ENCODE measurements at places on chromosomes 5 and 9.
A peak's percentile ranks its signal among the peaks of the same experiment; 100 is the strongest.

GRCh38 chr5:7759257-7759871 is 91.6 kb downstream of the CFAP90 start:
- DNase-seq, result no peak

GRCh38 chr9:12889402-12890106 is 114.7 kb downstream of the LURAP1L start:
- DNase-seq, result no peak

- DNase-seq, result no peak
These were observed 4.7 kb upstream of the TNIP1 start for GRCh38 chr5:151085517-151086041.

- DNase-seq, result no peak
These were observed 36.3 kb downstream of the CD180 start for GRCh38 chr5:67160272-67160671.

GRCh38 chr9:92294297-92294676 is 790 bp upstream of the IARS1 start:
- no peak for DNase-seq

DNA sequence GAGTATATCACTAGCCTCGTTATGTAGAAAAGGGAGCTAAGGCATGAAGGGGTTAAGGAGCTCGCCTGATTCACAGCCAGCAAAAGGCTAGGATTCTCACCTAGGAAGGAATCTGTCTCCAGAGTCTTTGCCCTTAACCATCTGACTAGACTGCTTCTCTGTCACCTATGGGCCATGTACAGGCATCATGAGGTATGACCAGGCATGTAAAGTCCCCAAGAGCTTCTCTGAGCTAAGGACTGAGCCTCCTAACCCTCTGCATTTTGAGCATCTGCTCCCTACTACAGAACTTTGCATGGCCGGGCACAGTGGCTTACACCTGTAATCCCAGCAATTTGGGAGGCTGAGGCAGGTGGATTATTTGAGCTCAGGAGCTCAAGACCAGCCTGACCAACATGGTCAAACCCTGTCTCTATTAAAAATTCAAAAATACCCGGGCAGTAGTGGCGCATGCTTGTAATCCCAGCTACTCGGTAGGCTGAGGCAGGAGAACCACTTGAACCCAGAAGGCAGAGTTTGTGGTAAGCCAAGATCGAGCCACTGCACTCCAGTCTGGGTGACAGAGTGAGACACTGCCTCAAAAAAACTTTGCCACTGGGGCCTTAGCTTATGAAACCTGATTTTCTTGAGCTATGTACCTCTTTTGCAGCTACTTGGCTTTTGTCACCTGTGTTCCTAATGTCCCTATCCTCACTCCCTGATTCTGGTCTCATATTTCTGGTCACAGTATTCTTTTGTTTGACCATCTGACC is 33.2 kb upstream of the IL7R start:
- DNase-seq, result no peak

- DNase-seq, result no peak
These were observed 12.4 kb upstream of the TENT4A start for GRCh38 chr5:6700685-6701355.

DNA sequence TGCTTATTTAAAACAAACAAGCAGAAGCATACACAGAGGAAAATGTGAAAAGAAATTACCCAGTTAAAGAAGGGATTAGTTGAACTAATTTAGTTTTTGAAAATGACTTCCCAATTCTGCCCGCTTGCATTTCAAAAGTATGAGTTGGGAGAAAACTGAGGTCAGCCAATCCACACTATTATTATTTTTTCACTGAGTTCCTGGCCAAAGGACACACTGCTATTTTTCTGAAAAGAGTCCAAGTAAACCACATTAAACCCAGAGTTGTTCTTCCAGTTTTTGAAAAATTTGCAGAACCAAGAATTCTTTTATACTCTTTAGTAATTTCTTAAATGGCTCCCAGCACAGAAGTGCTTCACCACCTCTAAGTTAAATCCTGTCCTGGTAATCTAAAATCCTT is 7.5 kb downstream of the SMU1 start:
- DNase-seq, result no peak

DNA sequence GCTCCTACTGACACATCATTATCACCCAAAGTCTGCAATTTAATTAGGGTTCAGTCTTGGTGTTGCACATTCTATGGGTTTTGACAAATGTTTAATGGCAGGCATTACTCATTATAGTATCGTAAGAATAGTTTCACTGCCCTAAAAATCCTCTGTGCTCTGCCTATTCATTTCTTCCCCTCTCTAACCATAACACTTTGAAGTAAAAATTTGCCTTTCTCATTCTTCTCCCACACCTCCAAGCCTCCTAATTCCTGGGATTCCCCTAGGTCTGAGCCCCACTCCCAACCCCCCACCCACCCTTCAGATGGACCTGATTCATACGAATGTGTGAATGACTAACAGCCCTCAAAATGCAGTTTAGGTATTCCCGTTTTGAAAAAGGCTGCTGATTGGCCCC is 18.4 kb downstream of the ENC1 start:
- DNase-seq, result no peak

GRCh38 chr5:119578937-119579336 is 50.4 kb upstream of the FAM170A start:
- DNase-seq, result no peak

DNA sequence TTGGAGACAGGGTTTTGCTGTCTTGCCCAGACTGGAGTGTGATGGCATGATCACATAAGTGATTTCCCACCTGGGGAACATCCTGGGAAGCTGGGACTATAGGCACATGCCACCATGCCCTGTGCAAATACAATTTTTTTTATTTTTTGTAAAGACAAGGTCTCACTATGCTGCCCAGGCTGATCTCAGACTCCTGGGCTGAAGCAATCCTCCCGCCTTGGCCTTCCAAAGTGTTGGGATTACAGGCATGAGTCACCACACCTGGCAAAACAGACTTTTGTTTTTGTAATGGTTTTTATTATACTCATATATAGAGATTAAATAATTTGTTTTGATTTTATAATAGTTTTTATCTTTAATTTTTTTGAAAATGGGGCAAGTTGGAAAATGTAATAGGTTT is 14.7 kb downstream of the DNAJC25 start:
- no peak for DNase-seq

DNA sequence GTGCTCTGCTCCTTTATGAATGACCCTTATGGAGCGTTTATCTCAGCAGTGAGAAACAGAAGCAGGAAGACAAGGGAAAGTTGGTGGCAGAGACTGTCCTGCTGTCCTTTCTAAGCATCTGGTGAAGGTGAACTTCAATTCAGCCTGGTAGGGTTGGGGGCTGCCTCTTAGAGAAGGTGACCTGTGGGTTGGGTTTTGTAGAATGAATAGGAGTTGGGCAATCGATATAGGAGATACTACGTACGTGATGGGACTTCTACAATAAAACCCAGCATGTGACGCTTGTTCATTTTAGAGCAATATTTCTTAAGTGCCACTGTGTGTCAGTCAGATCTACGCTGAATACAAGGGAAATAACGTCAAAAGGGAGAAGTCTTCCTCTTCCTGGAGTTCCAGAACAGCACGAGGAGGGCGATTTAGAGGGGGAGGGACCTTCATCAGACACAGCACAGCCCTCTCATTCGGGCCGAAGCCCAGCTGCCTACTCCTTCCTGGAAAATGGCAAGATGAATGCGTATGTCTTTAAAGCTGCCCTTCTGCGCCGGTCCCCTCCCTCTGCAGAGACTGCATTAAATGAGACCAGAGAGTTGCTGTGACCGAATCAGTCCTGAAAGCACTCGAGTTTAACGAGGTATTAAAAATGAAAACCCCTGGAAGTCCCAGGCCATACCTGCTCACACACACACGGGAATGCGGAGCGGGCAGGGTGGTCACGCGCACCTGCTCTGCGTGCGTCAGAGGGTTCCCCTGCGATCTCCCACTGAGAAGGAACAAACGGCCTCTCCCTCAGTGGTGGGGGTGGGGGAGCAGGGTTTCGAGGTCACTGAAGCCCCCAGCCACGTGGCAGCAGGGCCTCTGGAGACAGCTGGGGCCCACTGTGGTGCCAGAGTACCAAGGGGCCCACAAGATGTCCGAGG is 85.3 kb upstream of the SARDH start:
- no peak for DNase-seq

GRCh38 chr9:3648722-3649246 is 123.0 kb upstream of the RFX3 start:
- no peak for DNase-seq

GRCh38 chr9:133845440-133845839 is 107.3 kb upstream of the SARDH start:
- no peak for DNase-seq

- DNase-seq, result no peak
These were observed 278.0 kb downstream of the ADAMTS6 start for GRCh38 chr5:65203746-65204145.

DNA sequence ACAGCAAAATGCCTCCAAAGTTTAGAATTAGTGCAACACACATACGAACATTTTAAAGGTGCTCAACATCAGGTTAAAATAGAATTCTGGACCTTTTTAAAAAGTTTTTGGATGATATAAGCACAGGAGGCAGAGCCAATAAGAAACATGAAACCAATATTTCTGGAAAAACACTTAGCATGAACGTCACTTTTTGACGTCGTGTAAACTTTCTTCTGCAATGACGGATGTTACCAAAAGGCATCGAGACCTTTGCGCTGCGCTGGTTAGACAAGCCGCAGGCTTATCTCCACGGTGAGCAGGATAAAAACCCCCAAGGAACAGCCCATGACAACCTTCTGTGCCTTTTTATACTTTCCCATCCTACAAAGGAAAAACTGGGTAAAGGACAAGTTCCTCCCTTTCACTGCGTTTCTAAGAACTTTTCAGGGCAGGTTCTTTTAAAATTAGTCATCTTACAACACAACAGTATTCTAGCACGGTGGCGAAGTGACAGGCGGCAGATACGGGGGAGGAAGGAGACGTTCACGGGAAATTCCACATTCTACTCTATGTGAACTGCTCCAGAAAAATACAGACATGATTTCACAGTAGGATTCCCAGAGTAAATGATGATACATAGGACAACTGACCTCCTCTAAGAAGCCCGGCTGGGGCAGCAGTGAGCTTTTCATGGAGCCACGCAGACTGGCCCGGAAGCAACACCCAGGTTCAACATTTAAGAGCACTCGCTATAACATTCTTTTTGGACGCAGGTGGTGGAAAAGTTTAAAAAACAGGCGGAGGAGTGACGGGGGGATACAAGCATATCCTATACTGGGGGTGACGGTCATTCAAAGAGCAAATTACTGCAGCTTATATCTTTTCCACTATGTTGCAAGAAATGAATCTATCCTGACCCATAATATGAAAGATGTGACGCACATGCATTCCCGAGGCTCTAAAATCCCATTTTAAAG is 52.4 kb downstream of the USP20 start:
- DNase-seq, result peak; percentile 36

- DNase-seq, result no peak
These were observed 15.8 kb downstream of the ARHGEF28 start for GRCh38 chr5:73641811-73642210.

DNA sequence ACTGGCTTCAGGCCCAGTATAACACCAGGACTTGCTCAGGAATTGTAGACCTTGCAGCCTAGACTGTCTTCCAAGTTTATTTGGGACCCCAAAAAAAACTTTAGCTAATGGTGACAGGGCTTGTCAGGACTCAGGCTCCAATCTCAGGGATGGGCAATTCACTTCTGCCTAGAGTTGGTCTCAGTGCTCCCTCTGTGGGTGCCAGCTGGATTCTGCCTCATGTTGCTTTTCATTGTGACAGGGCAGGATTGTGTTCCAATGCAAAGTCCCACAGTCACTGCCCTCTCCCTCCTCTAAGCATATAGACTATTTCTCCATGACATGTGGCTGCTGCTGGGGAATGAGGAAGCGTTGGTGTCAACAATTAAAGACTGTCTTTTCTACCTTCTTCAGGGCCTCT is 174.7 kb downstream of the CYLC2 start:
- DNase-seq, result no peak

- DNase-seq, result no peak
These were observed 87.1 kb downstream of the CEMIP2 start for GRCh38 chr9:71681104-71681707.

- DNase-seq, result no peak
These were observed 52.5 kb downstream of the HRH2 start for GRCh38 chr5:175710326-175710725.

DNA sequence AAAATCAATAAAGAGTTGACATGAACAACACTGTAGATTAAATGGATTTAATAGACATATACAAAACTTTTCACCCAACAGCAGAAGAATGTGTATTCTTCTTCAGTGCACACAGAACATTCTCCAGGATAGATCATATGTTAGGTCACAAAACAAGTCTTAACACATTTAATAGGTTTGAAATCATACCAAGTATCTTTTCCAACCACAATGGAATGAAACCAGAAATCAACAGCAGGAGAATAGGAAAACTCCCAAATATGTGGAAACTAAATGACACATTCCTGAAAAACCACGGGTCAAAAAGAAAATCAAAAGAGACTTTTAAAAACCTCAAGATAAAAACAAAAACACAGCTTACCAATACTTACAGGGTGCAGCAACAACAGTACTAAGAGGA is 790.1 kb upstream of the ZNF608 start:
- DNase-seq, result no peak

GRCh38 chr5:73692166-73692640 is 66.2 kb downstream of the ARHGEF28 start:
- no peak for DNase-seq

DNA sequence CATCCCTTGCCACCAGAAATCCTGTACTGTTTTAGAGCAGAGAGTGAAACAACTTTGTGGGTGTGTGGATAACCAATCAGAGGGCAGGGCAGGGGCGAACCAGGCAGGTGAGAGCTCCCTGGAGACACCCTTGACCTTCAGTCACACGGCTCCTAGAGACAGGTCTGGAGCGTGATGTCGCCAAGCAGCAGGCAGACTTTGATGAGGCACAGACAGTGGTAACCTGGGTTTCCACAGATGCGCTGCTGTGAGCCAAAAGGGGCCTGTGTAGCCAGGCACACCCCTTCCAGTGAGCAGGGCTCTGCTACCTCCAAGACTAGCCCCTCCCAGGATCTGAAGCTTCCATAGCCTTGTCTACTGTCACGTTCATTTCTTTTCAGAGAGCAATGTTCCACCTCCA is 317.8 kb upstream of the ADCY2 start:
- no peak for DNase-seq

- no peak for DNase-seq
These were observed 9.2 kb downstream of the KLF4 start for GRCh38 chr9:107480386-107480789.

GRCh38 chr5:179623906-179624741 is 653 bp upstream of the HNRNPH1 start:
- no peak for DNase-seq

GRCh38 chr9:5178126-5178805 is 7.2 kb downstream of the INSL6 start:
- no peak for DNase-seq

DNA sequence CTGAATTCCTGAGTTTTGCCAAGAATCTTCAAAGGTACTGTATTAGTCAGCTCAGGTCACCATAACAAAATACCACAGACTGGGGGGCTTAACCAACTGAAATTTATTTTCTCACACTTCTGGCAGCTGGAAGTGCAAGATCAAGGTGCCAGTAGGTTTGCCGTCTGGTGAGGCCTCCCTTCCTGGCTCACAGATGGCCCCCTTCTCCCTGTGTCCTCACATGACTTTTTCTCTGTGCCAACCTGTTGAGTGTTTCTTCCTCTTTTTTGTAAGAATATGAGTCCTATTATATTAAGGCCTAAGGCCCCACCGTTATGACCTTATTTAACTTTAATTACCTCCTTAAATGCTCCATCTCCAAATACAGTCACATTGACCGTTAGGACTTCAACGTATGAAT is 156.1 kb upstream of the KIF2A start:
- no peak for DNase-seq
